ENCODE measurements at places on chromosomes 13 and 19.

- no peak for DNase-seq
Measured at GRCh38 chr13:26503826-26504594, 53.5 kb upstream of the WASF3 start.

GRCh38 chr13:98450026-98450425 is 126.9 kb downstream of the STK24 start:
- DNase-seq = no peak

GRCh38 chr19:21492947-21493906 is 12.2 kb upstream of the ZNF429 start:
- no peak for DNase-seq

DNA sequence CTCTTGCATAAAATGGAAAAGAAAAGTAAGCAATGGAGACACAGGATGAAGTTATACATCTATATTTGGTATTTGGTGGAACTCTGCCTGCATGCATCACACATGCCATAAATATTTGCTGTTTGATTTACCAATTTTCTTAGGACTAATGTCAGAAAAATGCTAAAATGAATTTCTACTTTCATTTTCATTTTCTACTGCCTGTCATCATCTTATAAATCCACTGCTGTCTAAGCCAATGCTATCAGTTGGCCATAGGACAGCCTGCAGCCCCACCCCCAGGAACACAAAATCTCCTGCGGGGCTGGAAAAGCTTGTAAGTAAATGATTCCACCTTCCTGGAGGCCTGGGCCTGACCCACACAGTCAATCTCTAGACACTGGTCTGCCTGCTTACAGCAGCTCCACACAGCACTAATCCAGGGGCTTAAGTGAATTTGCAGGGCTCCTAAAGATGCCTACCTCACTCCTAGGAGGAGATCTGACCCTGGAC is 122.0 kb downstream of the ENOX1 start:
- DNase-seq = no peak

DNA sequence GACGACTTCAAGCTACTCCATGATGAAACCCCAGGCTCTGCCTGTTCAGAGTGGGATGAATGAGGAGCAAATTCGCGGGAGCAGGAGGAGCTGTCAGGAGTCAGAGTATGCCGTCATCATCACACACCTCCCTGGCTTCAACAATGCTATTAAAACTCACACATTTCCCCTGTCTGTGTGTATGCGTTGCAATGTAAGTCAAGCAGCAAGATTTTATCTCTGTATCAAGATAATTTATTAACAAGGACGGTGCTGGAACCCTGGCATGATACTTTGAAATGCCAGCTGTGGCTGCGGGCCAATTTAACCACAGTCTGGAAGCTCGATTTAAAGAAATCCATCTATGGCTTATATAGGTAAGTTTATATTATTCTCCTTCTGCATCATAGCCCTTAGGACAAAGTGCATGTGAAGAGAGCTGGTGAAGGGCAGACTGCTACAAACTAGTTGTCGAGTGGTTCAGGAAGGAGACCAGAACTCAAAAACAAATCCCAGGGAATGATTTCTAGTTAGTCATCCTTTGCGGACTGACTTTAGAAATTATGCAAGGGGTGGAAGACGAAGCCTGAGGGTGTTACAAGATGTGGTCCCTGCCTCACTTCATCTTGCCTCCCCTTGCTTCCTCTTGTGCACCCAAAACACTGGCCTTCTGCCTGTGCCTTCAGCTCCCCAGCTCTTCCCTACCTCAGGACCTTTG is 486.5 kb downstream of the COG6 start:
- DNase-seq = no peak

- peak; percentile 20 for DNase-seq
Measured at GRCh38 chr19:54952591-54953344, 5.4 kb upstream of the NLRP7 start.

DNA sequence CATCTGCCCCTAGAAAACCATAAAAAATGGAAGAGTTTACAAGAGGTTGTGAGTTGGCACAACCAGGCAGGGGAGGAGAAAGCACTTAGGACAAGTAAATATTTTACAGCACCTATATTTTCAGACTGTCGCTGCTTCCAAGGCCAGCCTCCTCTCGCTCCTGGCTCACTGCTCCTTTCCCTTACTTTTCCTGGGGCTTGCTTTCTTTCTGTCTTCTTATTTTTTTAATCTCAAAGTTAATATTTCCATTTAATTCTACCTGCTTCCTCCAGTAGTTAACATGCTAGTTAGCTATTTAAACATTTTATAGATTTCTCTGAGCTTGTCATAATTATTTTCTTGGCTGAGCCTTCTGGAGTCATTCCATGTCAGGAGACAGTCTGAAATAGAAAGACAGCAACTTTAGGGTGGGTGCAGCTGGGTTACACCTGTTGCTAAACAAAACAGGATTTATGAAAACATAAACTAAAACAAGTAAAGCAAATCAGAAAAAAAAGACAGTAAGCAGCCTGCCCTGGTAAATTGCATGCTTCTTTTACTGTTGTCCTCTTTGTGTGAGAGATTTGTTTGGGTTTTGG is 330.1 kb downstream of the DLEU7 start:
- DNase-seq = no peak

- DNase-seq = no peak
Measured at GRCh38 chr13:95298971-95299621, 2.2 kb downstream of the ABCC4 start.

Measured in GF-D8 (cell line).